Activated CD4-positive, alpha-beta T cell treated with anti-CD3 and anti-CD28 coated beads for 36 hours (primary cell): ENCODE measurements at places on chromosomes 13 and 19. TPM values are rescaled to one million over a fixed set of nuclear protein-coding genes. Genes with fewer than 3 reads are reported as not detected.

GRCh38 chr13:39273953-39274738 is 235.9 kb downstream of the NHLRC3 start:
- H3K27ac ChIP-seq = no peak overlapping the region
- DNase-seq = peak; percentile 7
- no peaks in the 10 kb centered on the region for H3K4me1 ChIP-seq
- peaks cover 11% of the 10 kb centered on the region for H3K27me3 ChIP-seq
- H3K36me3 ChIP-seq = no peaks in the 10 kb centered on the region

- H3K27me3 ChIP-seq = peaks cover 5% of the 10 kb centered on the region
- DNase-seq = no peak
- no peak overlapping the region for H3K4me3 ChIP-seq
- H3K36me3 ChIP-seq = no peaks in the 10 kb centered on the region
These were observed 30.0 kb downstream of the PDE4A start for GRCh38 chr19:10450191-10450852.

- no peaks in the 10 kb centered on the region for H3K27me3 ChIP-seq
- no peak overlapping the region for H3K4me3 ChIP-seq
- H3K4me1 ChIP-seq = peaks cover 7% of the 10 kb centered on the region
These were observed 6.6 kb upstream of the NPAS1 start for GRCh38 chr19:47013041-47013517.

DNA sequence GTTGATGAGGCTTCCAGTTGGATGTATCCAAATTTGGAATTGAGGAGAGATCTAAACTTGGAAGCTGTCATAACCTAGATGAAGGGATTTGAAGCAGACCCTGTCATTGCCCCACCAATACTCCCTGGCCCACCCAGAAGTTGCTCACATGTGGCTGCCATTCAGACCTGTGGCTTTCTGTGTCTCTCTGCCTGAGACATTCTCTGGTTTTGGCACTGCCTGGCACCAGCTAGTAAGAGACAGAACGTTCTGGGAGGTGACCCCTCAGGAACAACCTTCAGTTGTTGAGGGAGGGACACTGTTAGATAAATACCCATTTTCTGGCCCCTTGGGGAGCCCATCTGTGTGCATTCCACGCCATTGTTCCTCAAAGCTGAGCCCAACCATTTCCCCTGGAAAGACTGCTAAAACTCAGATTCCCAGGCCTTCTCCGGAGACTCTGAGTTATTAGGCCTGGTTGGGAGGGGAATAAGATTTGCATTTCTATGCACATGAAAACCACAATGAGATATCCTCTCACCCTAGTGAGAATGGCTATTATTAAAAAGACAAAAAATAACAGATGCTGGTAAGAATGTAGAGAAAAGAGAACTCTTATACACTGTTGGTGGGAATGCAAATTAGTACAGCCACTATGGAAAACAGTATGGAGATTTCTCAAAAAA is 290.4 kb downstream of the TSHZ3 start:
- no peaks in the 10 kb centered on the region for H3K4me1 ChIP-seq
- no peak for DNase-seq
- H3K36me3 ChIP-seq = no peaks in the 10 kb centered on the region
- peaks cover 16% of the 10 kb centered on the region for H3K27me3 ChIP-seq
- H3K4me3 ChIP-seq = no peak overlapping the region
- no peak overlapping the region for H3K27ac ChIP-seq

REEP6 gene
- total RNA-seq = 2.1 TPM

DNA sequence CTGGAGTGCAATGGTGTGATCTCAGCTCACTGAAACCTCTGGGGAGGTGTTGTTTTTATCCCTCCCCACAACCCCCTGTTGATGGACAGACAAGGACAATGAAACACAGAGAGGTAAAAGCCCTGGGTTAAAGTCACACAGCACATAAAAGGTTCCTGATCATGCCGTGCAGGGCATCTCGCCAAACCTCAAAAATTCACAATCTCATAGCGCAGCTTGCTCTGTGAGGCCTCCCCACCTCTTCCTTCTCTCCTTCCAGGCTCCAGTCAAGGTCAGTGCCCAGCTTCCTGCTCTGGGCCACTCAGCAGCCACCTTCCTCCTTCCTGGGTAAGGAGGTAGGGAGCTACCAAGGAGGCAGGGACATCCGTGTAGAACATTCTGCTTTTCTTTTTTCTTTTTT is 2.3 kb downstream of the FUT2 start:
- no peak overlapping the region for H3K27ac ChIP-seq
- H3K4me3 ChIP-seq = no peak overlapping the region
- no peak for DNase-seq
- H3K27me3 ChIP-seq = peaks cover 11% of the 10 kb centered on the region

ONECUT3 gene
- not detected for total RNA-seq

GNG8 gene
- total RNA-seq = 13.8 TPM

DNA sequence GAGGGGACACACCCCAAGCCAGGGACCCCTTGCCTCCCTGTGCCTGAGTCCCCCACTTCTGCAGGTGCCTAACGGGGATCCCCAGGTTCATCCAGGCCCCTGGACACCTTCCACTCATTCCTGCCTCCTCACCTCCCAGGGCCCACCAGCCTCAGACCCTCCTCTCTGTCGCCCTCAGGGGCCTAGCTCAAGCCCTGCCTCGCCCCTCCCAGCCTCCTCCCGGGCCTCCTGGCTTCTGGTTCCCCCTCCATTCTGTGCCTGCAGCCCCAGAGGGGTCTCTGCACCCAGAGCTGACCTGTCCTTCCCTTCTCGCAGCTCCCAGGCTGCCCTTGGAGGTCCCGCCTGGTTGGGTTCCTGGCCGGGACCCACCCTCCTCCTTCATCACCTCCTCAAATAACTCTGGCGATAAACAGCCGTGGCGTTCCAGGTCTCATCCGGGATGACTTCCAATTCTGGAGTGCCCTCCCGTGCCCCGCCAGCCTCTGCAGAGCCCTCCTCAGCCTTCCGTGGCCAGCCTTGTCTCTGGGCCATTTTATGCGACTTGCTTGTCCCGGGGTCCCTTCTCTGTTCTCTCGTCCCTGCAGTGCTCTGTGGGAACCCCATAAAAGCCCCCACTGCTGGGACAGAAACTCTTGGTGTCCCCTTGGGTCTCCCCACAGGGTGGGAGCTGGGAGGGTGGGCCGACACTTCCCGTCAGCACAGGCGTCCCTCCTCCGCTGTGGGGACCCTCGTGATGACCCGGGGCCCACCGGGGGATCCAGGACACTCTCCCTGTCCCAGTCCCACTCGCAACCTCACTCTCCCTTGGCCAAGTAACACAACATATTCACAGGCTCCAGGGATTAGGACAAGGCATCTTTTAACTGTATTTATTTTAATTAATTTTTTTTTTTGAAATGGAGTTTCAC is 9.2 kb downstream of the JOSD2 start:
- DNase-seq = no peak
- H3K27ac ChIP-seq = no peak overlapping the region
- H3K27me3 ChIP-seq = no peaks in the 10 kb centered on the region
- H3K4me3 ChIP-seq = no peak overlapping the region

- peaks cover 2% of the 10 kb centered on the region for H3K4me1 ChIP-seq
- H3K27me3 ChIP-seq = peaks cover 15% of the 10 kb centered on the region
- H3K27ac ChIP-seq = no peak overlapping the region
- DNase-seq = no peak
- no peak overlapping the region for H3K4me3 ChIP-seq
These were observed 8.9 kb downstream of the HAS1 start for GRCh38 chr19:51714848-51715247.

ZBTB32 gene
- total RNA-seq = 232 TPM

DNA sequence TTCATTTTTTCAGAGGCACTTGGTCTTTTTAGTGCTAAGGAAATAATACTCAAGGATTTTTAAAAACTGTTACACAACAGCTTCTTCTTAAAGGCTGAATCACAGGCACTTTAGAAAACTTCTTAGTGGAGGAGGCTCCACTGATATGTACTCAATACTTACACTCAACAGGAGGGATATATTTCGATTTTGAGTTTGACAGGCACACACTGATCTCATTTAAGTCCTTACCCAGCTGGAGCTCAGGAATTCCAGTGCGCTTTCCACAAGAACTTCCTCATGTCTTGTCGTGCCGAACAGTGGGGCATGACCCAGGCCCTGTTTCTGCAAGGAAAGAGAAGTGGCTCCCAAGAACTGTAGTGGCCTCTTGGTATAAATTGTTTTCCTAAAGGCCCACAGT is 103.8 kb downstream of the RGCC start:
- no peaks in the 10 kb centered on the region for H3K27me3 ChIP-seq
- peaks cover 20% of the 10 kb centered on the region for H3K4me1 ChIP-seq
- DNase-seq = no peak
- H3K4me3 ChIP-seq = no peak overlapping the region
- H3K27ac ChIP-seq = no peak overlapping the region

CPB2 gene
- not detected for total RNA-seq

GRCh38 chr13:79626924-79627323 is 146.0 kb downstream of the NDFIP2 start:
- H3K27me3 ChIP-seq = peaks cover 17% of the 10 kb centered on the region
- no peaks in the 10 kb centered on the region for H3K36me3 ChIP-seq
- H3K4me3 ChIP-seq = no peak overlapping the region
- no peaks in the 10 kb centered on the region for H3K4me1 ChIP-seq

DNA sequence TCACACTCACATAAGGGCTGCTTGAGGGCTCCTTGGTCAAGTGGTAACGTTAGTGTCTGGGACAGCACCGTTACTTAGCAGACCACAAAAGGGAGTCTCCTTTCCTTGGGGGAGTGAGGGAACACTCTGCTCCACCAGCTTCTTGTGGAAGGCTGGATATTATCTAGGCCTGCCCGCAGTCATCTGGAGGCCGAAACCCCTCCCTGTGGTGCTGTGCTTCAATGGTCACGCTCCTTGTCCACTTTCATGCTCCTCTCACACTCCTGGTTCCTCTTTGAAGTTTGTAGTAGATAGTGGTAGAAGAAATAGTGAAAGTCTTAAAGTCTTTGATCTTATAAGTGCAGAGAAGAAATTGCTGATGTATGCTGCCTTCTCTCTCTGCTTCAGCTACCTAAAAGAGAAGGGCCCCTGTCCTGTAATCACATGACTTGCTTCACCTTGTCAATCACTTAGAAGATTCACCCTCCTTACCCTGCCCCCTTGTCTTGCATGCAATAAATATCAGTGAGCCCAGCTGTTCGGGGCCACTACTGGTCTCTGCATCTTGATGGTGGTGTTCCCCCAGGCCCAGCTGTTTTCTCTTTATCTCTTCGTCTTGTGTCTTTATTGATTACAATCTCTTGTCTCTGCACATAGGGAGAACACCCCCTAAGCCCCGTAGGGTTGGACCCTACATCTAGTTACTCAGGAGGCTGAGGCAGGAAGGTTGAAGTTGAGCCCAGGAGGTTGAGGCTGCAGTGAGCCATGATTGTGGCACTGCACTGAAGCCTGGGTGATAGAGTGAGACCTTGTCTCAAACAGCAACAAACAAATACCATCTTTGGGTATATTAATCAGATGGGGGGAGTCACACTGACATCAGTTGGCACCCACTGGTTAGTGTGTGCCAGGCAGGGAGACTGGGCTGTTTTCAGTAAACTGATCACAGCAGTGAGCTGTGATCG is 11.6 kb upstream of the MZF1 start:
- no peak overlapping the region for H3K4me3 ChIP-seq
- no peak for DNase-seq
- H3K27ac ChIP-seq = no peak overlapping the region

GRCh38 chr13:89279374-89279773 is 1608.2 kb downstream of the SLITRK5 start:
- no peaks in the 10 kb centered on the region for H3K27me3 ChIP-seq
- no peaks in the 10 kb centered on the region for H3K4me1 ChIP-seq
- no peaks in the 10 kb centered on the region for H3K36me3 ChIP-seq
- H3K4me3 ChIP-seq = no peak overlapping the region
- H3K27ac ChIP-seq = no peak overlapping the region
- DNase-seq = no peak

SLC35E1 gene
- 51.5 TPM for total RNA-seq

PAK4 gene
- 14.2 TPM for total RNA-seq

KIR2DL3 gene
- total RNA-seq = not detected
